NCI-H524 (cell line): ENCODE measurements at places on chromosomes 1 and 21.

DNA sequence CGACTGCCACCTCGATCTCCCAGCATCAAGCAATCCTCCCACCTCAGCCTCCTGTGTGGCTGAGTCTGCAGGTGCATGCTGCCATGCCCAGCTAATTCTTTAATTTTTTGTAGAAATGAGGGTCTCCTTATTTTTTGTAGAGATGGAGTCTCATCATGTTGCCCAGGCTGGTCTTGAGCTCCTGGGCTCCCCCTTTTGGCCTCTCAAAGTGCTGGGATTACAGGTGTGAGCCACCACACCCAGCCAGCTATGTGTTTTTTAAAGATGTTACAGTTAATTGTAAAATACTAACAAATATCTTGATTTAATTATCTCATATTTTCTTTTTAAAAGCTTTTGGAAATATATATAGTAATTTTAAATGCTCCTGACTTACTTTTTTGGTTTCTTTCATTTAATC, 181.3 kb upstream of the DMRTA2 start:
- DNase-seq: no peak

- no peak for DNase-seq
Measured at GRCh38 chr1:160338580-160338979, 4.5 kb downstream of the COPA start.

GRCh38 chr1:217910791-217911320, 279.7 kb downstream of the SPATA17 start:
- no peak for DNase-seq

GRCh38 chr1:983798-984475, 2.0 kb upstream of the PERM1 start:
- peak; percentile 22 for DNase-seq

GRCh38 chr1:116334015-116334547, 39.0 kb upstream of the ATP1A1 start:
- DNase-seq: no peak

DNA sequence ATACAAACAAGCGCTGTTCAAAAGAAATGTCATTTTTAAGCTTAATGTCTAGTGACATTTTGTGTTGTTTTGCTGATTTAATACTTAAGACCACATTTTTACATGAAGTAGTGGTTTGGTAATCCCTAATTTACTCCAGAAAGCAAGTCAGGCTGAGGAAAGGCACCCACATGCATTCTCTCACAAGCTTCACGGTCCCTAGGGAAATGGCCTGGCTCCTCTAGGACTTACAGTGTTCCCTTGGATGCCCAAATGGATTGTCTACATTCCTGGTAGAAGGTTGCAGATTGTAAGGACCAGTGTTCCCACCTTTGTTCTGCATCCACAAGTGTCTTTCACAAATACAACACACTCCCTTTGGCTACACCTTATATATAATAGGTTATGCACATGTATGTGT, 9.5 kb downstream of the GPSM2 start:
- DNase-seq: no peak

- no peak for DNase-seq
Measured at GRCh38 chr1:239814306-239814881, 277.3 kb upstream of the FMN2 start.

DNA sequence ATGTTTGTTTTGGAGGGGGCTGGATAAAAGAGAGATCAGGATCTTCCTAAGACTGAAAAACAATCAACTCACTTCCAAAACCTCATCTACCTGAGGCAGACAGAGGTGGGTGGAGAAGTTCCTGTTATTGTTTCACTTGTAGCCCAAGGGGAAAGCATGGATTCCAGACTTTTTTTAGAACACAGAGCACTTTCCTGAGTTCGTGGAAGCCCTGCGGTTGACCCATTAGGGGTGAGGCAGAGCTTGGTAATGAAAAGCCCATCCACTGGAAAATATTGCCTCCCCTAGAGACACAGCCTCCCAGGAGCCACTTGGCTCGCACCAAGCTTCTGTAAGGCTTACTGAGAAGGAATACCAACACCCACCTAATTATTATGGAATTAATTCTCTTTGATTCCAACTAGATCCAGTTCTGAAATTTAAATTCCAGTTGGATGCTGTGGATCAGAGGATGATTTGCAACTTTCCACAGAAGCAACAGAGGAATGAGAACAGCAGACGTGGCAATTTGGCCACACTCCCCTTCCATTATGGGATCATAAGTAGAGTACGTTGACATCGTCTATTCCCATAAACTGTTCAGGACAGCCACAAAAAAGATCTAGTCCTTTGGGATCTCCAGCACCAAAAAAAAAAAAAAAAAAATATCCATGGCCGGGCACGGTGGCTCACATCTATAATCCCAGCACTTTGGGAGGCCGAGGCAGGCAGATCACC, 4.1 kb upstream of the PEF1 start:
- DNase-seq: no peak

DNA sequence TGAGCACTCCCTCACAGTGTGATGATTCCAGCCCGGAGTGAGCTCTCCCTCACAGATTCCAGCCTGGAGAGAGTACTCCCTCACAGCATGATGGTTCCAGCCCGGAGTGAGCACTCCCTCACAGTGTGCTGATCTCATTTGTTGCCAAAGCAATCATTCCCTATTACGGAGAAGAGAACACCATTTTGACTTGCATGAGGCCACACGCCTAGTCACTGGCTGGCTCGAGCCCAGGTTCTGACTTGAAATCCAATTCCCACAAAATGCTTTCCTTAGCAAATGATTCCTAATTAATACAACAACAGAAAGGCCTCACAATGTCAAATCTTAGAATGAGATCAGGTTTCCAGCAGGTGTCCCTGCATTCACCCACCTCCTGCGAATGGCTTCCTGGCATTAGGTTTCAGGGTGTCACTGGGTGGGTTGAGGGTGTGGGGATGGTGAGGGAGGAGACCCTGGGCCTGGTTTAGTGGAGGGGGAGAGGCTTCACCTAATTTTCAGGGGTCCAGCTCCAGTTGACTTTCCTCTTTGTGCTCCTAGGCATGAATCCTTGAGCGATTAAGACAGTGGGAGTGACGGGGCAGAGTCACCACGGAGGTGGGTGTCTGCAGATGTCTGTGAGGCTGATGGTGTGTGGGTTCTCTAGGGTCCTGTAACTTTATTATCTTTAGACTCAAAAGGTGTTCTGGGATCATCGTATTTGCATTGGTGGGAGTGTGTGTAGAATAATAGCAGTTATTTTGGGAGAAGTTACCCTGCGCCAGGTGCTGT, 158.5 kb downstream of the KCNJ6 start:
- DNase-seq: no peak
